EH (cell line): ENCODE measurements at places on chromosomes 5 and 9.

DNA sequence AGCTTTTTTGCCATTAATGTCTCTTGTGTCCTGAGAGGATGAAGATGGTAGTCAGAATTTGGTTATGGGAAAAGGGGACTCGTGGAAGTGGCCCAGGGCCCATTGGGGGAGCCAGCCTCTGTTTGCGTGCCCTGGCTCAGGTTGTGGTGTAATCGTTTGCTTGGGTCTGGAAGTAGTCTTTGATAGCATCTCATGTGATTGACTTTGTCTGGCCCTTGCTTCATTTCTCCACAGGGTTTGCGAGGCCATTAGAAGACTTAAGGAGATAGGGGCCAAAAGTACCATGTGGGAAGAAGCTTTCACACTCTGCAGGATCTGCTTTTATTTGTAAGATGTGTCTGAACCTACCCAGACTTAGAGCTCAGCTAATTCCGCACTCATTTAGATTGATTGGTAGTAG lies 114.5 kb downstream of the FGF1 start:
- no peak for DNase-seq

GRCh38 chr5:157611571-157612476 lies 36.2 kb upstream of the ADAM19 start:
- no peak for DNase-seq

GRCh38 chr5:129399069-129399468 lies 61.0 kb upstream of the ADAMTS19 start:
- no peak for DNase-seq

GRCh38 chr5:1380011-1380817 lies 35.3 kb upstream of the CLPTM1L start:
- no peak for DNase-seq

- DNase-seq, result no peak
Observed at GRCh38 chr5:150026682-150027172, 26.2 kb downstream of the HMGXB3 start.
